Glutamatergic neuron (in vitro differentiated cells): ENCODE measurements at places on chromosomes 1 and 21. TPM values are rescaled to one million over a fixed set of nuclear protein-coding genes. Genes with fewer than 3 reads are reported as not detected.

DNA sequence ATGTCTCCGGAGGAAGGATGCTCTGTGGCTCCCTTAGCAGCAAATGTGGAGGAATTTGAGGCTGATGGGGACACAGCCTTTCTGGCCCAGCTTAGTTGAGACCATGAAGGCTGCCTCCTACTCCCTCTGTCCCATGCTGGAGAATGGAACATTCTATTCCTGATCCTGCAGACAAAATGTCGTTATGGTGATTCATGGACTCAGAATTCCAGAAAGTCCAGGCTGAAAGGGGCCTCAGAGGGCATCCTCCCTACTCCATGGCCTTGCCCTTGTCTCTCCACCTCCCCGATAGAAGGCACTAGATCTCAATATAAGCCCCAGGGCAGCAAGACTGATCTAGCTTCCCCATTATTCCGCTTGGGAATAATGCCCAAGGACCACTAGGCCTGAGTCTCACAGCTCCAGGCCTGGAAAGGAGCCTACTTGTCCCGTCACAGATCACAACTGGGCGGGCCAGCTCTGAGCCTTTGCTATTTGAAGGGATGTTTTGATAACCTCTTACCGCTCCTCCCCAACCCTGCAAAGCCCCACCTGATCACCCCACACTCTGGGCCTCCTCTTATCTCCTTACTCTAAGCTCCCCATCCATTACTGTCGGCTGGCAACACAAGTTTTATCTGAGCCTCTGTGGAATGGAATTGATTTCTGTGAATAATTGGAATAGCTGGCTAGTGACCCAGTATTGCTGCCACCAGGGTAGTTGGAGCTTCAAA, 52.8 kb upstream of the TRABD2B start:
- no peak for DNase-seq

GRCh38 chr1:98400446-98400845, 261.1 kb upstream of the SNX7 start:
- DNase-seq: no peak

- no peak for DNase-seq
Measured at GRCh38 chr1:51592711-51593110, 24.2 kb upstream of the OSBPL9 start.

DNA sequence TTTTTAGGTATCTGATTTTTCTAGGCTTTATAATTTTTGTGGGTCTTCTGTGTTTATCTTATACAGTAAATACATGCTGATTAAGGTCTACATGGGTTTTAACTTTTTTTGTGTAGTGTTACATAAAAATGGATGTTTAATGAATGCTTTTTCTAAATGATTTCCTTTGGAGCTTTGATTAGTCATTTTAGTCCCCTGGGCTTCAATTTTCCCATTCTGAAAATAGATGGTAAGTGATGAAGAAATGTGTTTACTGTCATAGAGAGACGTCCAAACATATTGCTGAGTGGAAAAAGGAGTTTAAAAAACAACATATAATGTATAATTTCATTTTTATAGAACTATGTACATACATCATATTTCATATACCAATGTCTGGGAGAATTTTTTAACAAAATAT, 140.9 kb upstream of the HMCN1 start:
- no peak for DNase-seq

DNA sequence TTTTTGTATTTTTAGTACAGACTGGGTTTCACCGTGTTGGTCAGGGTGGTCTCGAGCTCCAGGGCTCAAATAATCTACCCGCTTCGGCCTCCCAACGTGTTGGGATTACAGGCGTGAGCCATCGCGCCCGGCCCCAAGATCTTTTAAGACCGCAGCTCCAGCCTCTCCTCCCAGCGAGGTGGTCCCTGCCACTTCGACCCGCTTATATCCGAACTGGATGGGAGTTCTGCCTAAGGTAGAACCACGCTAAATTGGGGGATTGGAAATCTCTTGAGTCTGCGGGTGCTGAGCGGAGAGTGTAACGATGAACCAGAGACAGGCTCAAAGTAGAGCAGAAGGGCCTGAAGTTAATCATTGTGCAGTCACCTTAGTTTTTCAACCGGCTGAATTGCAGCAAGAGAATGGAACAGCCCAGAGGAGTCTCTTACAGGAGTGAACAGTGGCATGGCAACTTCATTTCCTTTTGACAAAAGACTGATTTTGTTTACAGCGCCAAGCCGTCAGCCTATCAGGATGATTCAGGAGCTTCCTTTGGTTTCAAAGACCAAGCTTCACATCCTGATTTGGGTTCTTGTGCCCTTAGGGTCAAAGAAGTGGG, 726 bp upstream of the CYB5R1 start:
- DNase-seq: no peak

- no peak for DNase-seq
Measured at GRCh38 chr1:1554926-1555915, 14.8 kb upstream of the TMEM240 start.

- DNase-seq: no peak
Measured at GRCh38 chr1:171916315-171916771, 75.0 kb downstream of the DNM3 start.

DNA sequence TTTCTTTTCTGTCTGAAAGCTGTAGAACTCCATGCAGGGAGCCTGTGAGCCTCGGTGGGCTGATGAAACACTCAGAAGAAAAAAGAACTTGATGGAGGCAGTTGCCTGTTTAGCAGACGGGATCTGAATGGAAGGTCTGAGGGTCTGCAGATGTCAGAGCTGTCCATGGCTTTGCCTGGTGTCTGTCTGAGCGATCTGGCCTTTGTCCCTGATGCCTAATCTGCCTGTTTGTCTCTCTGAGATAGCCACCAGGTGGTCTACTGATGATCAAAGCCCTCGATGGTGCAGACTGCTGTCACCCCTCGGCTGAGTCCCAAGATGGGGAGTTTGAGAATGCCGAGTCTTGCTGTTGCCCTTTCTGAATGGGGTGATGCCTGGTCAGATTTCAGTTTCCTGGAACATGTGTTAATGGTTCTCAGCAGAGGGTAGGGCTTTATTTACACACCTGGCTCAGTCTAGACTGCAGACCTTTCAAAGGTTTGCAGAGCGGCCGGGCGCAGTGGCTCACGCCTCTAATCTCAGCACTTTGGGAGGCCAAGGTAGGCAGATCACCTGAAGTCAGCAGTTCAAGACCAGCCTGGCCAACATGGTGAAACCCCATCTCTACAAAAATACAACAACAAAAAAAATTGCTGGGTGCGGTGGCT, 90.4 kb downstream of the KIF26B start:
- no peak for DNase-seq

DNA sequence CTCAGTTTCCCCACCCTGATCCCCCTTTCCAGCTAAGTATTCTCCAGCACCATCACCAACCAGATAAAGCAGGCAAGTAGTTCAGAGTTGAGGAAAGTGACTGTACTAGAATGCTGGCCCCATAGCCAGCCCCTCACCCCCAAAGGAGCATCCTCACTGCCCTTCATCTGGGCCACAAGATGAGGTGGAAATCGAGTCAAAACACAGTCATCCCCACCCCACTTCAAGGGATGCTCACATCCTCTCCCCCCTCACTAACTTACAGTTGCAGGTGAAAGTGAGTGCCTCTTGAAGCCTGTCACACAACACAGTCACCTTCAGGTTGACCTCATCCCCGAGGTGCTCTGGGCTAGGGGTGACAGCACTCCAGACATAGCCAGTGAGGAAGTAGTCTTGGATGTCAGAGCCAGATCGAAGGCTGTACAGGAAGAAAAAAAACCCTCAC, 30.4 kb downstream of the PIK3C2B start:
- no peak for DNase-seq

DNA sequence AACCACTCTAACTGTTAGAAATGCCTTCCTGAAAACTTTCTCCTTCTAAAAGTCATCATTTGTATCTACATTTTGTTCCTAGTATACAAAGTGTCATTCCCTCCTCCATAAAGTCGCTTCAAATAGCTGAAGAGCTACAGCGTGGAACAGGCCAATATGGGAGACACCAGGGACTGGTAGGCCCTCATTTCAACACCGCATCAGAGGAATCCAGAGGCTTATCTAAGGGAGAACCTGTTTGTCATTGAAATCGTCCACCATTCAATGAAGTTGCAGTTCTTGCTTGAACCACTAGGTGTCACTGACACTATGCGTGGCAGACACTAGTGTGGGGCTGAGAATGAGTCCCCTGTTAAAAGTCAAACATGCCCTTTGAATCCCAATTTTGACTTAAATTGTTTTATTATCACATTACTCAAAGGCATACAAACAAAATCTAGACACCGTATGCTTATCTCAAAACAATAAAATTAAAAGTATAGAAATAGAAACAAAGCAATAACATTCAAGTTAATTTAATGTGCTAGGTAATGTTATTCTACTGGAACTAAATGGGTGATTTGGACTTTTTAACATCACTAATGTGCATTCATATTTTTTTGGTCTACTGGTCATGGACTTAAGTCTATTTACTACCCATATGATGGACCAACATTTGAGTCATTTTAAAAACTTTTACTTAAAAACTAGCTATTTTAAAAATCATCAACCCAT, 182.3 kb downstream of the FCRL5 start:
- no peak for DNase-seq

DNA sequence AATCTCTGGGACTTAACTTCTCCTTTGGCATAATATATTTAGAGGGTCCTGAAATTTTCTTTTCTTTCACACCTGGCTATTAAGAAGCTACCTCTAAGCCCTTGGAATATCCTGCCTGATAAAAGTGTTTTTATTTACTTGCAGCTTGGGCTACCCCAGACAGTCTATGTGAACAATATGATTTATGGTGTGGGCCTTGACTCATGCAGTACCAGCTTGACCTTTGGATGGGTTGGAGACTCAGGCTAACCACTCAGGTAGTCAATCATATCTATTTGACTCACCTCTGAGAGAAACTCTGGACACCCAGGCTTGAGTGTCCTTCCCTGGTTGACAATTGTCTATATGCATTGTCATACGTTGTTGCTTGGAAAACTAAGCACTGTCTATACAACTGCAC, 13.4 kb upstream of the PGBD2 start:
- DNase-seq: no peak

- no peak for DNase-seq
Measured at GRCh38 chr1:7116001-7116400, 330.7 kb downstream of the CAMTA1 start.

GRCh38 chr1:204988196-204988595, 54.8 kb upstream of the CNTN2 start:
- DNase-seq: no peak

GRCh38 chr21:39685236-39685635, 59.7 kb upstream of the IGSF5 start:
- DNase-seq: no peak

DNA sequence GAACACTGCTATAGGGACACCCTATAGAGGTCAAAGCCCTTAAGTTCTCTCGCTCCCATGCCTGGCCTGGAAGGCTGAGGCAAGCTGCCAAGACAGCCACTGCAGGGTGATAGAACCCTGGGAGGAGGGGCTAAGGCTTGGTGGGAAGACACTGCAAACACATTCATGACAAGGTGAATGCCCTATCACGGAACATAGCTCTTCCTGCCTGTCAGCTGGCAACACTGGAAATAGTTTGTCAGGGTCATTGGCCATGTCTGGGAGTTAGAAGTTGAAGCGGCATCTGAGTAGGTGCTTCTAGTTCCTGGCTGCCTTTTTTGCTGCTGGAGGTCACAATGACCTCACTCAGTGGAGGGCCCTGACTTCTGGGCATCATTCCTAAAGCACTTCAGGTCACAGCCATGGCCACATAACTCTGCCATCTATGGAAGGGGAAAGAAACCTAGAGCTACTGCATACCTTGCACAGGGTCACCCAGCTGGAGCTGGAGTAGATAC, 4.2 kb downstream of the FABP3 start:
- DNase-seq: no peak

ARHGEF16 gene
- total RNA-seq: 0.34 TPM

OR2L2 gene
- 0.25 TPM for total RNA-seq

LORICRIN gene
- not detected for total RNA-seq

S100A10 gene
- total RNA-seq: 245 TPM
